ENCODE measurements at places on chromosomes 11 and 22.
A peak's percentile ranks its signal among the peaks of the same experiment; 100 is the strongest.

- no peak for DNase-seq
These were observed 84.6 kb downstream of the CLPB start for GRCh38 chr11:72349616-72350218.

DNA sequence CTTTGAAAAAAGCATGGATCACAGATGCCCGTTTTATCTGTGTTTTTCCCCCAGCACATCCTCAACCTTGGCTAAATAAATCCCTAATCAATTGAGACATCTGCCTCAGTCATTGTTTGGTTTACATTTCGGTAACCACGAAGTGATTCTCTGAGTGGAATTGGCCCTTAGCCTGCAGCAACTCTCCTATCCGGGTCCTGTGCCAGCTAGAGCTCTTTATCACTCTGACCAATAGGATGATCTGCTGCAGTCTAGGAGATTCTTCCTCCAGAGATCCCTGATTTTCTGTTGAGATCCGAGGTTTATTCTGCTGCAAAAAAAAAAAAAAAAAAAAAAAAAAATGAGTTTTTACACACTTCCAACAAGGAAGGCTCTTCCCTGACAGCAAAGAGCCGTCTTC, 137.3 kb downstream of the KCNA4 start:
- no peak for DNase-seq

GRCh38 chr11:122096272-122097112, 19.5 kb downstream of the BLID start:
- DNase-seq, result no peak

DNA sequence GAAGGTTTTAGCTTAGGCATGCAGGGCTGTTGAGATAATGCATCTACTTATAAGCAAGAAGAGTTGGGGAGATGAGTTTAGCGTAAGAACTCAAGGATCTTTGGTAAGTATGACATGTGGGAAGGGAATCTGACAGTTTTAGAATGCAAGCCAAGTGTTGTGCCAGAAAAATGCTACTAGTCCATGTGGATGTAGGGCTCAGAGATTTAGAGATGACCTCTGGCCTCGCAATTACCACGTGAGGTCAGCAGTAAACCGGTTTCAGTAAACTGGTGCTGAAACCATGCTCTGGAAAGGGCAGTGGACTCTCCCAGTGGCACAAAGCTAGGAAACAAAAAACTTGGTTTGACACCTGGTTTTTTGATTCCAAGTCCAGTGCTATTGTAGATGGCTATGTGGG, 18.9 kb downstream of the MRPL16 start:
- no peak for DNase-seq

- no peak for DNase-seq
These were observed 11.6 kb upstream of the OOSP4B start for GRCh38 chr11:60005360-60005759.

DNA sequence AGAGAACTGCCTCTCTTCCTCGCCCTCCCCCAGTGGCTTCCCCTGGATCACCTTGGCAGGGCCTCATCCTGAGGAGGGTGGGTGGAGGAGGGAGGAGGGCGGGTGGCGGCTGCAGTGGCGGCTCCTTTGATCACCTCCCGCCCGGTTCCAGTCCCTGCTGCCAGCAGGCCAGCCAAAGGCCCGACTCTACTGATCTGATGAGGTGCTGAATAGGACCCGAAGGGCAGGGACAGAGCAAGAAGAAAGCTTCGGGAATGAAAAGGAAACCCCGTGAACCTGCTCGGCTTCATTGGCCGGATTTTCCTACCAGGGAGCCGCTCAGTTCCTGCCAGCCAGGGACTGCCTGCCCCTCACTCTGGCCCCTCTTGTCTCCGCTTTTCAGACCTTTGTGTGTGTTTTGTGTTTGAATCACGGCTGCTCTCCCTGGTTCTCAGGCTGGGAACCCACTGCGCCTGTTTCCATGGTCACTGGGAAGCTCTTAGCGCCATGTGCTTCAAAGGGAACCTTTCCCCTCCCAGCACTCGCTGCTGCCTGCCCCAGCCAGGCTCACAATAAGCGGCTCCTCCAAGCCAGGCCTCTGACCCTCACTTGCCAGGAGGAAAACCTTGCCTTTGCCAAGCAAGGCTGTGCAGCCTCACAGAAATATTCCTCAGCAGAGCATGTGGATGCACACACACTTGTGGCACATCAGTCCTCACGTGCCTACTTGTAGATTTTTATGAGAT, 56.8 kb downstream of the C22orf31 start:
- peak; percentile 66 for DNase-seq

DNA sequence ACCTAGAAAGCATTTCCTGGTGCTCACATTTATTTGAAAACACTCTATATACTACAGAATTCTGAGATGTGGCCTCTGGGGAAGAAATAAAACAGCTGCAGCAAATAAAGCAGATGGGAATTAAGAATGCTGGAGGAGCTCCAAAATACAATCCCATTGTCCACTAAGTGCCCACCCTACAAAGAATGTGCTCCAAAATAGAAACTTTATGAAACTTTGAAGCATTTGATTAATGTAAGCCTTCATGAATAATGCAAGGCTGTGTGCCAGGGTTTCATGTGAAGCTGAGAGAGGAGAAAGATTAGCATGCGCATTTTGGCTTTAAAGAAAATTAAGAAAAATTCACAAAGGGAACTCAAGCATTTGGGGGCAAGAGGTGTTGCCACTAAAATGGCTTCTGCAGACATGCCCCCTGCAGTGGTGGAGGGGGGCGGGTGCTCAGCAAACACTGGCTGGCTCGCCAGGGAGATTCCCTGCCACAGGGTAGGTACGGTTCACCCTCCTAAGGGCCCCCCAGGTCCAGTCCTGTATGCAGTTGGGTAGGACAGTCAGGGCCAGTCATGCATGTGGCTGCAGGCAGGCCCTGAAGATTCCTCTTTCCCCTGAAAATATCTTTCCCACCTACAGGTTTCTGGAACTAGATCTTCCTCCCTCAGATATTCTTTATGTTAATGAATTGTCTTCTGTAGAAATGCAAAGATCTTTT, 46.6 kb upstream of the RCN1 start:
- DNase-seq, result no peak

DNA sequence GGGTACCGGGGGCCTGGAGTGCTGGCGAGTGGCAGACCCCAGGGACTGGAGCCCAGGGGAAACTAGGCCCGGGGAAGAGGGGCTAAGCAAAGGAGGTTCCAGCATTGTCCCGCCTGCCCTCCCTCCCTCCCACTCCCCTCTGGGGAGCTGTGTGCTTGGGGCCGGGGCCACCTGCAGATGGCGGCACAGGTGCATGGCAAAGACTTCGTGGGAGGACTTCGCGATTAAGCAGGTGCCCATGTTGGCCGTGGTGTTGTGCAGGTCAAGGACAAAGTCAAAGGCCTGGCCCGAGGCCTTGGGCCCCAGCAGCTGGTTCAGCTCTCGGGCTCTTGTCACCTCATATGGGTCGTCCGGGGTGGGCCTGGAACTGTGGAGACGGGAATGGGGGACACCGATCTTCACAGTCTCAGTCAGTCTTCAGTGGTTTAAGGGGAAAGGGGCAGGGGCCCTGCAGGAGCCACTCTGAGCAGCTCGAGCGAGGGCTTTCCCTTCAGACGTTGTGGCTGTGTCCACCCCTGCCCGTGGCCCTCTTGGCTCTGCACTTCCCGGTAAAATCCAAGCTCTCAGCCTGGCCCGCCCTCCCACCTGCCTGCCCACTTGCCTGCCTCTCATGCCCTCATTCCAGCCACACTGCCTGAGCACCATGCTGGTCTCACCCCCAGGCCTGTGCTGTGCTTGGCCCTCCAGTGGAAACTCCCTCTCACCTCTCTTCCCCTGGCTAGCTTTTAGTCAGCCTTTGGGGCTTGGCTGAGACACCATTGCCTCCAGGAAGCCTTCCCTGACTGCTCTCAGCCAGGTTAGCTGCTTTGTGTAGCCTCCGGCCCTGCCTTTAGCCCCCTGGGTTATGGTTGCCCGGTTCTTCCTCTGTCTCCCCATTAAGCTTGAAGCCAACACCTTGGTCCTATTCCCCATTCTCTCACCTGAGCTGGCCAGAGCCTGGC, 4.7 kb downstream of the ACY3 start:
- DNase-seq, result no peak

GRCh38 chr11:74731301-74732094, at the start of gene CHRDL2:
Gene CHRDL2 (minus strand): TSS chr11:74731426. CDS start chr11:74730888, 538 bp downstream.
- no peak for DNase-seq

- DNase-seq, result no peak
These were observed 16.9 kb upstream of the C22orf42 start for GRCh38 chr22:32175683-32176644.

DNA sequence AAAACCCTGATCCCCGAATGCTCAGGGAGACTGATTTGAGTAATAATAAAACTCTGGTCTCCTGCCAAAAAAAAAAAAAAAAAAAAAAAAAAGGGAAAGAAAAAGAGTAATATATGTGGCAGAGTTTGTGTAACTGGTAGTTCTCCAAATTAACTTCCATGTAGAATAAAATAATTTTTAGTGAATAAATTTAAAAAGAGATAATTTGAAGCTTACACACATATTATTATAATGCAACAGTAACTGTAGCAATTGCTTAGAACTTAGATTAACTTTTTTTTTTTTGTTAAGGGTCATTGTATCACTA, 11.0 kb upstream of the MRPL17 start:
- DNase-seq, result no peak

GRCh38 chr22:23077627-23078461, 7.5 kb downstream of the GNAZ start:
- DNase-seq, result no peak

DNA sequence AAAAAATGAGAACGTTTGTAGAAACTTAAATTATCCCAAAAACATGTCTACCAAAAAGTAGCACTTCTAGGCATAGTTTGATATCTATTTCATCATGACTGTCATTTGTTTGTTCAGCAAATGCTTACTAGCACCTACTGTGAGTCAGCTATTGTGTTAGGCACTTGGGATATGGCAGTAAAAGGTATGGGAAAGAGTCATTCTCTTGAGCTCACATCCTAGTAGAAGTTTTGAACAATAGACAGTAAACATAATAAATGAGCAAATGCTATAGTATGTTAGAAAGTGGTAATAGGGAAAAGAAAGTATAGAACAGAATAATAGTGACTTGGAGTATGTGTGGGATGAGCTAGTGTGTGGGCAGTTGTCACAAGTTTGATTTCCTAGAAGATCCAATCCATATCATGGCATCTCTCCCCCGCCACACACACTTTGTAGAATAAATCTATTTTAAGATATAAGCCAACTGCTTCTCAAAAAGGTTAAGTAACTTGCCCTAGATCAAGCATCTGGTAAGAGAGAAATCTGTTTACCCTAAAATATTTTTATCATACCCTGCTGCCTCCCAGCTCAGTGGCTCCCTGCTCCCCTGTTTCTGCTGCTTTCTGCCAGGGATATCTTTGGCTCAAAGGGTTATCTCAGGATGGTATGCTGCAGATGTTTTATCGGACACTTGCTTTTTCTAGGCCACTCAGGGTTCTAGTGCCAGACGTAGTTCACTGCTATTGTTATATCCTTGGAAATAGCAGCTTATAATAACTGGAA, 129.7 kb downstream of the NCAM1 start:
- no peak for DNase-seq

DNA sequence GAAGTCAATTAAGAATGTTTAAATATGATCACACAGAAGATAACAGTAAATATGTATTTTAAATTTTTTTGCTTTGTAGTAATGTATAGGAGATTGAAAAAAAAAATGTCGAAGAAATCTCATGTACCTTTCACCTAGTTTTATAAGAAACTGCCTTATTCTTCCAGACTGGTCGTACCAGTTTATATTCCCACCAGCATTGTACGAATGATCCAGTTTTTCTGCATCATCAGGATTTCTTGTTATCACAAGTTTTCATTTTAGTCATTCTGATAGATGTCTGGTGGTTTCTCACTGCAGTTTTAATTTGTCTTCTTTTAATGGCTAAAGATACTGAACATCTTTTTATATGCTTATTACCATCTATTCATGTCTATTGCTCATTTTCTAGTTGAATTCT, 101.8 kb upstream of the CTSC start:
- DNase-seq, result no peak

- no peak for DNase-seq
These were observed 327 bp upstream of the MED17 start for GRCh38 chr11:93783765-93784144.

DNA sequence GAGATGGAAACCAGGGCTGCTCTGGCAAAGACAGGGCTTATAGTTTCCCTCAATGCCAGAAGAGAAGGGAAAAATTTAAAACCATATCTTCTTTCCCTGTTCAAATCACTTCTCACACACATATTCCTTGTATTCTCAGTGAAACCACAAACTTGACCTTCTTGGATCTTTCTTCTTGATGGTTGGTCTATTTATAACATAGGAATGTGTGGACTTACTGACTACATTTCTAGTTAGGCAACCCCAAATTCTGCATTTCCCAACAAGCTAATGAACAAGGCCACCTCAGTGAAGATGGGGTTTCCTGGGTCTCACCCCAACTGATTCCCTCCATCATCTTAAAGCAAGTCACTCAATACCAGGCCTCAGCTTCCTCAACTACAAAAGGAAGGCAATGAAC, 3.8 kb upstream of the QSER1 start:
- DNase-seq, result no peak

DNA sequence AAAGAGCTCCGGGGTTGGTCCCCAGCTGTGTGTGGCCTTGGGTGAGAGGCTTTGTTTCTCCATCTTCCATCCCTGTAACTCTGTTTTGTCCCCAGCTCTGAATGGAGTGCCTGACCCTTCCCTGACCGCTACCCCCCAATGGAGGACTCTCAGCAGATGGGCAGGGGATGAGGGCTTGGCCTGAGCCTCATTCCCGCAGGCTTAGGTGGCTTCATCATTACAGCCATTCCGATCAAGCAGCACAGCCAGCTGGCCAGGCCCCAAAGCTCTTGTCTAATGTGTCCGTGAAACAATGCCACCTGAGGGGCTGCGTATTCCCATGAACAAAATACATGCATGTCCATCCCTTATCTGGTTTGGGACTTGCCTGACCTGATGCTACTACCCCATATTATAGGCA, 3.9 kb upstream of the CDC42EP2 start:
- DNase-seq, result no peak

- DNase-seq, result no peak
These were observed 38.1 kb upstream of the CSNK2A3 start for GRCh38 chr11:11391169-11391568.

DNA sequence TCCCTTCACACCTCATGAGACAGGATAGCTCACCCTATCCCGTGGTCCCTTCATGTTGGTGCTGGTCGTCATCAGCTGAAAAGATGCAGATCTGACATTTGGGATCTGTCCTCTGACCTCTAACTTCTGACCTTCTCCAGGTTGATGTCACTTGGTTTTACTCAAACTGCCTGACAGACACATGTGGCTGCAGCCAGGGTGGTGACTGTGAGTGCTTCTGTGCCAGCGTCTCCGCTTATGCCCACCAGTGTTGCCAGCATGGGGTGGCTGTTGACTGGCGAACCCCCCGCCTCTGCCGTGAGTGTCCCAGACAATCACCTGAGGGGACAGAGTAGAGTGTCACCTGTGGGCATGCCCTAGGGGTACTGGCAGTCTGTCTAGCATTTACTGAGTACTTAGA, 49.7 kb downstream of the OTOG start:
- DNase-seq, result no peak
